ENCODE measurements at places on chromosomes 12 and 14.
A peak's percentile ranks its signal among the peaks of the same experiment; 100 is the strongest.

GRCh38 chr14:74585406-74586335 lies 26.4 kb downstream of the LTBP2 start:
- H3K36me3 ChIP-seq, result no peaks in the 10 kb centered on the region
- no peaks in the 10 kb centered on the region for H3K27me3 ChIP-seq
- no peak overlapping the region for H3K4me3 ChIP-seq
- no peak for DNase-seq
- H3K27ac ChIP-seq, result no peak overlapping the region

- no peaks in the 10 kb centered on the region for H3K27me3 ChIP-seq
- no peaks in the 10 kb centered on the region for H3K4me1 ChIP-seq
- no peaks in the 10 kb centered on the region for H3K36me3 ChIP-seq
- no peak overlapping the region for H3K4me3 ChIP-seq
- H3K27ac ChIP-seq, result no peak overlapping the region
Observed at GRCh38 chr14:80047761-80048160, 163.5 kb downstream of the DIO2 start.

- H3K36me3 ChIP-seq, result peaks cover 18% of the 10 kb centered on the region
- H3K27ac ChIP-seq, result no peak overlapping the region
- no peak for DNase-seq
- no peaks in the 10 kb centered on the region for H3K4me1 ChIP-seq
- H3K4me3 ChIP-seq, result no peak overlapping the region
- H3K27me3 ChIP-seq, result no peaks in the 10 kb centered on the region
Observed at GRCh38 chr14:67765192-67765834, 51.1 kb downstream of the ZFYVE26 start.

GRCh38 chr14:35403114-35403602 lies 1.4 kb downstream of the NFKBIA start:
- no peaks in the 10 kb centered on the region for H3K27me3 ChIP-seq
- peaks cover 6% of the 10 kb centered on the region for H3K4me1 ChIP-seq
- H3K4me3 ChIP-seq, result peak overlapping the region; percentile 99
- peak overlapping the region; percentile 100 for H3K27ac ChIP-seq

GRCh38 chr14:54225457-54226060 lies 171.2 kb upstream of the CDKN3 start:
- no peaks in the 10 kb centered on the region for H3K27me3 ChIP-seq
- H3K4me3 ChIP-seq, result no peak overlapping the region
- DNase-seq, result no peak
- no peaks in the 10 kb centered on the region for H3K4me1 ChIP-seq

GRCh38 chr12:11762723-11763326 lies 113.4 kb downstream of the ETV6 start:
- H3K27ac ChIP-seq, result peak overlapping the region; percentile 14
- no peak for DNase-seq
- no peak overlapping the region for H3K4me3 ChIP-seq
- no peaks in the 10 kb centered on the region for H3K4me1 ChIP-seq
- H3K27me3 ChIP-seq, result no peaks in the 10 kb centered on the region

GRCh38 chr14:36504771-36505175 lies 15.3 kb downstream of the NKX2-1 start:
- no peak for DNase-seq
- no peaks in the 10 kb centered on the region for H3K4me1 ChIP-seq
- H3K27ac ChIP-seq, result no peak overlapping the region
- no peak overlapping the region for H3K4me3 ChIP-seq

GRCh38 chr12:92365836-92366235 lies 220.2 kb upstream of the BTG1 start:
- H3K4me1 ChIP-seq, result no peaks in the 10 kb centered on the region
- H3K27me3 ChIP-seq, result no peaks in the 10 kb centered on the region
- H3K4me3 ChIP-seq, result no peak overlapping the region

DNA sequence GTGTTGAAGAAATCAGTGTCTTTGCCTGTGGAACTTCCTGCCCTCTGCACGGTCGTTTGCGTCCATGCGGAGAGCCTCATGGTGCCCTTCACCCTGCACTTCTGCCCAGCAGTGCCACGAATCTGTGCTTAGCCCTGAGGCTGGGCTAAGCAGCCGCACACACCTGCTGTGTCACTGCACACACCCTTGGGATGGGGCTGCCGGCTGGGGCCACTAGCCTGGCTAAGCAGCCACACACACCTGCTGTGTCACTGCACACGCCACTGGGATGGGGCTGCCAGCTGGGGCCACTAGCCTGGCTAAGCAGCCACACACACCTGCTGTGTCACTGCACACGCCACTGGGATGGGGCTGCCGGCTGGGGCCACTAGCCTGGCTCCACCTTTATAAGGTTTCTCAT lies 188.5 kb downstream of the KIF26A start:
- H3K36me3 ChIP-seq, result no peaks in the 10 kb centered on the region
- no peak for DNase-seq
- H3K27ac ChIP-seq, result no peak overlapping the region

DNA sequence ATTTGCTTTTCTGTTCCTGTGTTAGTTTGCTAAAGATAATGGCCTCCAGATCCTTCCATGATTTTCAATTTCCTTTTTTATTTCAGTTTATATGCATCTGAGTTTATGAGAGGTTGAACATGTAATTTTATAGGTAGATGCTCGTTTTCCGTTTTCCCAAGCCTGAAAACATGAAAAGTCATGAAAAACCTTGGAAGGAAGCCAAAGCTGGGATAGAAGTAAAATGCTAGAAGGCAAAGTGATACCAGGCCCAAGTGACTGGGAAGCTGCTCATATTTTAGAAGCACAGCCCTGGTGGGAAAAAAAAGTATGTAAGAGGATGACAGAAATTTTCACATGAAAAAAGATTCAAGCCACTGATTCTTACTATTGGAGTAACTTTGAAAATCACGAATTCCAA lies 290.8 kb downstream of the PRKD1 start:
- H3K36me3 ChIP-seq, result no peaks in the 10 kb centered on the region
- DNase-seq, result no peak
- no peak overlapping the region for H3K4me3 ChIP-seq
- no peaks in the 10 kb centered on the region for H3K27me3 ChIP-seq
- no peak overlapping the region for H3K27ac ChIP-seq

DNA sequence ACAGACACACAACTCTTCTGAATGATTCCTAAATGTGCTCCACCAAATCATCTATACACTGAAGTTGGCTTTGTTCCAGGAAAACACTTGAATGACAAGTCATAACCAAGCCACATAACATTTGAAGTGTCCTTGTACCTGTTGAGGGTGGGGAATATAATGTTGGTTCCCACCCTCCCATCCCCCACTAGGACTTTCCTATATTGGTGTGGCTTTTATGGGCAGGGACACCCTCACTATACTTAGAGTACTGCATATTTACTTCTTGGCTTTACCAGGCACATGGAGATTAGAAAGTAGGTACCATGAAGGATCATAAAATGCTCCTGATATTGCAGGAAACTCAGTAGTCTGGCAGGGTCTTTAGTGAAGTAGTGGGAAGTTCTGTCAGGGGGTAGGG lies 9.7 kb upstream of the BHLHE41 start:
- no peaks in the 10 kb centered on the region for H3K36me3 ChIP-seq
- no peaks in the 10 kb centered on the region for H3K4me1 ChIP-seq
- no peak for DNase-seq
- H3K4me3 ChIP-seq, result no peak overlapping the region
- no peak overlapping the region for H3K27ac ChIP-seq
- no peaks in the 10 kb centered on the region for H3K27me3 ChIP-seq

Measured in prostate gland (tissue), 2 donors.